ENCODE measurements at places on chromosomes 6 and 20.

- DNase-seq = no peak
Observed at GRCh38 chr6:46215213-46215612, 44.4 kb upstream of the ENPP5 start.

- no peak for DNase-seq
Observed at GRCh38 chr20:32518593-32519380, 66.3 kb downstream of the NOL4L start.

GRCh38 chr20:45121388-45121787, 2.9 kb downstream of the WFDC12 start:
- DNase-seq = no peak

- DNase-seq = peak; percentile 87
Observed at GRCh38 chr20:62120990-62121775, 1.1 kb upstream of the LSM14B start.

- peak; percentile 56 for DNase-seq
Observed at GRCh38 chr20:56328861-56329260, 29.9 kb upstream of the FAM210B start.

- DNase-seq = no peak
Observed at GRCh38 chr6:2038092-2038491, 207.3 kb downstream of the GMDS start.

DNA sequence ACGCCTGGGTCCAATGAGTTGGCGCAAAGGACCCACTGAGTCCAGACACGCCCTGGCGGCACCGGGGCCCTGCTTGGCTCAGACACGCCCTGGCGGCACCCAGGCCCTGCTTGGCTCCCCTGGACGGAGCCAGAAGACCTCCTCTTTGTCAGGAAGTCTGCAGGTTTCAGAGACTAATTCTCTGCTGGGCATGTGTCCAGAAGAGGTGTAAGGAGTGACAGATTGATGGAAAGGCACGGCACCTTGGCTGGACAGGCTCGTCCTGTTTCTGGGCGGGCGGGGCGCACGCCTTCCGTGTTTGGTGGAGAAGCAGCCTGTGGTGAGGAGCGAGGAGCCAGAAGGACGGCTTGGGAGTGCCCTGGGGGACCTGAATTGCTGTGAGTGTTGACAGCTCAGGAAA, 23.1 kb upstream of the DACT2 start:
- no peak for DNase-seq

- no peak for DNase-seq
Observed at GRCh38 chr6:164121527-164121926, 707.0 kb downstream of the QKI start.

DNA sequence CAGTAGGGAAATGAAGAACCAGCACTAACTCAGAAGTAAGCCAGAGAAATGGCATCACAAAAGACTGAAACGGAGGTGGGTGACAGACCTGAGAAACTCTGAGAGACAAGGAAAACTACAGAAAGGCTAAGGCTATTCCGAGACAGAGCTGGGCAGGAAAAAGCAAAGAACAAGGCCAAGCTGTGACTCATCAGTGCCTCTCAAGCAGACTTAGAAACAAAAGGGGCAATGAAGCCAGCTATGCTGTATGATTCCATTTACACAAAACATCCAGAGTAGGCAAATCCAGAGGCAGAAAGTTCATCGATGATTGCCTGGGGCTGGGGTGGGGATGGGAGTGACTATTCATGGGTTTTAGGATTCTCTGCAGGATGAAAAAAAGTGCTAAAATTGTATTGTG, 50.0 kb downstream of the SLC23A2 start:
- peak; percentile 42 for DNase-seq

- peak; percentile 9 for DNase-seq
Observed at GRCh38 chr6:80519811-80520594, 413.5 kb downstream of the BCKDHB start.

DNA sequence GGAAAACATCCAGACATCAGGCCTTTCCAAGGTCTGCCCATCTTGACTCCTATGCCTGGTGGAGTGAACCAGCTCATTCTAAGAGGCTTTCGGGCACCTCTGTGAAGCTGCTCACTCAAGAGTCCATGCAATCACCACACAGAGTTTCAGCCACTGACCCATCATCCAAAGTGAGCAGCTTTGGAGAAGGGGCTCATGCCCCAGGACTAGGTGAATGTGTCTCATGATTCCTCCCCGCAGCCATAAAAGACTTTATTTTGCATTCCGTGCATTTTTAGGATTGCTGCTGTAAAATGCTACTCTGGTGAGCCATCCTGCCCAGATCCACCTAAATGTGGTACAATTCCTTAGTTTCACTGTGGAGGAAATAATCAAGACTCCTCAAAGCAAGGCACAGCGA, 44.5 kb upstream of the EZR start:
- DNase-seq = no peak

DNA sequence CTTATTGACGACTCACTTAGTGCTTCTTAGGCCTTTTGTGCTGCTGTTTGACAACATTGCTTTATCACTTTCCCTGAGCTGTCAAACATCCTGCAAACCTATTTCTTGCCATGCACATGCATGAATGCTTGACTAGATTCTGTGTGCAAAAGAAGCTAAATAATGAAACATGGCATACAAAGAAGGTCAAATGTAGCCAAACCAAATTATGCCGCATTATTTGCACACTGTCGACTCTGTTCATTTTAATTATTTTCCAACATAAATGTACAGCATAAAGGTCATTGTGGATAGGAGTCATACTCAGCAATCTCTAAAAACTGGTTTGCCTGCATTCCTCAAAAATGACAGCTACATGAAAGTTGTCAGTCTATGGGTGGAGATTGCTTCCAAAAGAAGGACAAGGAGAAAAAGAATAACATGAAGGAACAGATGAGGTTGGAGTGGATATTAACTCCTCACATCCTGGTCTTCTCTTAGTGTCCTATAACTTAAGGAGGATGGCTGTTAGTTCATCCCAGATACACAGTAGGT, 123.1 kb upstream of the STXBP5 start:
- no peak for DNase-seq

- DNase-seq = peak; percentile 15
Observed at GRCh38 chr6:17013701-17014100, 88.1 kb upstream of the STMND1 start.

DNA sequence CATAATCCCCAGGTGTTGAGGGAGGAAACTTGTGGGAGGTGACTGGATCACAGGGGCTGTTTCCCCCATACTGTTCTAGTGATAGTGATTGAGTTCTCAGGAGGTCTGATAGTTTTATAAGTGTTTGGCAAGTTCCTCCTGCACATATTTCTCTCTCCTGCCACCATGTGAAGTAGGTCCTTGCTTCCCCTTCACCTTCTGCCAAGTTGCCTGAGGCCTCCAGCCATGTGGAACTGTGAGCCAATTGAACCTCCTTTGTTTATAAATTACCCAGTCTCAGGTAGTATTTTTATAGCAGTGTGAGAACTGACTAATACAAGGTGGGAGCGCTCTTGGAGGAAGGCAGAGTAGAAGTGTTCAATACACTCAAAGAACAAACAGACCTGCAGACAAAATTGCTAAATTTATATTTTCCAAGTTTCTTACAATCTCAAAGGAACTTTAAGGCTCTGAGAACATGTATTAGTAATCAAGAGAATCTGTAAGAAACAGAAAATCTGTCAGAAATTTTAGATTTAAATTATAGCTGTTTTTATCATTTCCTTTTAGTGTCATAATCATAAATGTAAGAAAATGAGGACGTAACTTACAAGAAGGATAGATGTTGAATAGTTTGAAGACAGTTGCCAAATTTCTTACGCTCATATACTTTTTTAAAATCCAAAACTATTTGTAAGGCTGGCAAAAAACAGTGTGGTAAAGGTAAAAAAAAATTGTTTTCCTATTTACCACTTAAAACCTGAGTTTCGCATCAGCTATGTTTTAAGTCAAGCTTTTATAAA, 77.7 kb downstream of the ASCC3 start:
- DNase-seq = no peak

DNA sequence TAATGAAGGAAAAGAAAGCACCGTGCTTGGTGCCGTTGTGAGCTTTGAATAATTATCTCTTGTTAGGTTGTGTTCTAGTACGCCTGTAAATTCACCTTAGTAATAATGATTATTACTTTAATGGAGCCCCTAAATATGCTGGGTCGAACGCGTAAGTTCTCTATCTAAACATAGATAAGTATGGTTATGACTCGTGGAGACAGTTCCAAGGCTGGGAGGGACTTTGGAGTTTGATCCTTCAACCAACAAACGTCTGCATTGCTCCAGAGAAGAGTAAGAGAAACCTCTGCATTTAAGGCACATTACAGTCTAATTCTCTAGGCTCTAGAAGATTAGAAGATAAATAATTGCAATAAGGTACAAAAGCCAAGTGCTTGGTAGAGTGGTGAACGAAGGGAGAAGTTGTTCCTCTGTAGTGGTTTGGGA, 514 bp downstream of the ACOT13 start:
- DNase-seq = peak; percentile 58

DNA sequence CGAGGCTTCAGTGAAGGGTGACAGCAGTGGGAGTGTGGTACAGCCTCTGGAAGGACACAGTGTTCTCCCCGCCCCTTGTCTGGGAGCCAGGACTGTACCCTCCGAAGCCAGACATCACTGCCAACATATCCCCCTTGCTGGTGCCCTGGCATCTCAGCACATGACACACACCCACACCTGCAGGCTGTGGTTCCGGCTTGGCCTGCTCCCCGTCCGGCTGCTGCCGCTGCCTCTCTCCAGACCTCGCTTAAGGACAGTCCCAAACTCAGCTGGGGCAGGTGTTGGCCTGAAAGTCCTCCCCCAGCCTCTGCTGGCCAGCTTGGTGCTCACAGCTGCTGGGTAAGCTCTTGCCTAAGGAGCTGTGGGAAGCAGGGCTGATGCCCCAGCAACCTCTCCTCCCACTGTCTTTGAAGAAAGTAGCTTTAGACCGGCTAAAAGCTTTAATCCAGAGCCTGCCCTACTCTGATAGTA, 7.0 kb downstream of the EMILIN3 start:
- DNase-seq = no peak

DNA sequence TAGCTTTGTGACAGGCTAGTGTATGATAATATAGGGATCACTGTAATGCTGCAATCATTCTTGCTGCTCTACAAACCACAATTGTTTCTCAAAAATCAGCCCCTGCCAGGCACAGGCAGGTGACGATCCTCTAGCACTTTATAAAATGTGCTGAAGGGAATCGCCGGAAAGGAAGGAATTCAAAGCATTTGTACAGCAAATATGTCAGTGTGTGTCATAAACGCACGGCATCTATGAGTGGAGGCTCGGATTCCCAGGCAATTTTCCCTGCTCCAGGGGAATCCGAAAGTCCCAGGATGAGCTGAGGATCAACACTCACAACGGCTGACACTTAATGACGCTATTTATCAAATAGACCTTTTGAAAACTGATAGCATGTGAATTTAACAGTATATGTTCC, 1.4 kb downstream of the PHACTR1 start:
- DNase-seq = no peak

- no peak for DNase-seq
Observed at GRCh38 chr20:25056690-25057233, 1.2 kb downstream of the ACSS1 start.

DNA sequence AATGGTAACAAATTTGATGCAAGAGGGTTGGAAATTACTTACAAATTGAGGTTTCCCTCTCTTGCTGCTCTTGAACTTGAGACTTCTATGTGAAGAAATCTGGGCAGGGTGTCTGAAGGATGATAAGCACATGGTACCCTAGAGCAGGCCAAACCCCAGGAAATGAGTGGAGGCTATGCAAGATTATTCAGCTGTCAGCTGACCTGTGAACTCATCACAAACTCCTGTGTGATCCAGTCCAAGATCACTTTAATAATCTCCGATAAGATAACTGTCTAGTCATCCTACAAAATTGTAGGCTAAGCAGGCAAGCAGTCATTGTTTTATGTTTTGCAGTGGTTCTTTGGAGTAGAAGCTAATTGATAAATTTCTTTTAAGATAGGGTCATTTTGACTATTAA, 213.1 kb downstream of the BTBD3 start:
- DNase-seq = no peak

DNA sequence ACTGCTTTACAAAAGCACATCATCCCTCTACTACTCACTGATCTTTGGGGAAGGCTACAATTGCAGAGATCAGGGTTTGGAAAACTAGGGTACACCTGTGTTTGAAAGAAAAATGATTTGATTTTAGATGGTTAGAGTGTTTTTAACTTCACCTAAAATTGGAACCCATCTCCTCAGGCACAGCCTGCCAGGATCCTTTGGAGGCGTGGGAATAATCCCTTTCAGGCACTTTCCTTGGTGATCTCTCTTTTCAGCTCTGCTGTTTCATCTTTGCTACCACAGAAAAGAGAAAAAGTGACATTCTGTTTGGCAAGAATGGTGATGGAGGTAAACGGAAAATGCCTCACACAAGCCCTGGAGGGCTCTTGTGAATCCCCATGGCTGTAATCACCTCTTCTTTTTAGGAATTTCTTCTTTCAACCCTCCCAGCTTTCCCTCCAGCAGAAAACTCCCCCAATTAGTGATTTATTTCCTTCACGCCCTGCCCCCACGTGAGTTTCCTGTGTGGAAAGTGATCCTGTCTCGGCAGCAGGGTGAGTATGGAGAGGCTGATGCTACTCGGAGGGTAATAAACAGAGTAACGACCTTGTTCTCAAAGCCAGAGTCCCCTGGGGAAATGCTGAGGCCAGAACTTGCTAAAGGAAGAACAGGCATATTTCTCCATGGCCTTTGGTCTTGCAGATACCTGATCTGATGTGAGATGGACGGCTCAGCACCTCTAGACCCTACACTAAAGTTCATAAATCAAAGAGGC, 9.2 kb downstream of the KCNG1 start:
- DNase-seq = no peak

DNA sequence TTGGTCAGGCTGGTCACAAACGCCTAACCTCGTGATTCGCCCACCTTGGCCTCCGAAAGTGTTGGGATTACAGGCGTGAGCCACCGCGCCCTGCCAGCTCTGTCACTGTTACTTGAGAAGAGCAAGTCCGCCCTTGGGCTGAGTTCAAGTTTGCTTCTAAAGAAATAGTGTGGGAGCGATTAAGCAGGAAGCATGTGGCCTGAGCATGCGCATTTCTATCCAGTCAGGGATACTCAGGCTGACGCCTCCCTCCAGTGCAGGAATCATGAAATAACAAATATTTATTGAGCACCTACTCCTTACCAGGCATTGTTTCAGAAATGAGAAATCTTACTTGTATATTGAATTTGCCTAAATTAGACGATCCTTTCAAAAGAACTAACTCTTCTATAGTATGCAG, 166.2 kb downstream of the EDN1 start:
- no peak for DNase-seq

DNA sequence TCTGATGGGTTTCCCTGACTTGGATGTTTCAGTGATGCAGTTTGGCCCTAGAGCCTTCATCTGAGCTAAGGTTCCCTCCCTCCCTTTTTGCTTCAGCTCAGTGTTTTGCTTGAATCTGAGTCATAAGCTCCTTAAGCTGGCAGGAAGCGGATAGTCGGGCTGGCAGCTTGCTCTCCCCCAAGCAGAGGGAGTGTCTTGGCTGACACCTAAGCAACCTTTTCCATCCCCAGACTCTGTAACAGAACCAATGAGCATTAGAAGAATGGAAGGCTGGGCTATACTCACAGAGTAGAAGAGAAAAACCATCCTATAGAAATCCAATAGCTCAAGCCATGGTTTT, 98.3 kb downstream of the HAO1 start:
- peak; percentile 27 for DNase-seq

All from RKO (cell line).